ENCODE measurements at places on chromosomes 11 and 22.
A peak's percentile ranks its signal among the peaks of the same experiment; 100 is the strongest.

- no peak for DNase-seq
Observed at GRCh38 chr22:50548040-50548920, 2.6 kb downstream of the KLHDC7B start.

GRCh38 chr11:65606876-65607613 is 7.0 kb downstream of the MAP3K11 start:
- DNase-seq, result peak; percentile 88

DNA sequence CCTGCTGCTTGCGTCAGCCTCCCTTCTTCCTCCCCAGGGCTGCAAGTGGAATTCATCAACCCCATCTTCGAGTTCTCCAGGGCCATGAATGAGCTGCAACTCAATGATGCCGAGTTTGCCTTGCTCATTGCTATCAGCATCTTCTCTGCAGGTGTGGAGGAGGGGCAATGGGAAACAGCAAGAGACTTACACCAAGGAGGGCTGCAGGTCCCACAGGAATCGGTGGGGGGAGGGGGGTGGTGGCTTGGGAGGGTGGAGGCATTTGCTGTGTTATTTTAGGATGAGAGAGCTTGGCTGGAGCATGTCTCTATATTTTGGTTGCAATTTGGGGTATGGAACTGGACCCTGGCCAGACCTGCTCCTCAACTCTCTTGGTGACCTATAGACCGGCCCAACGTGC is 2.1 kb upstream of the MADD start:
- no peak for DNase-seq

- no peak for DNase-seq
Observed at GRCh38 chr11:131504199-131504949, 134.0 kb downstream of the NTM start.

- no peak for DNase-seq
Observed at GRCh38 chr11:119167933-119168332, 592 bp upstream of the NLRX1 start.

DNA sequence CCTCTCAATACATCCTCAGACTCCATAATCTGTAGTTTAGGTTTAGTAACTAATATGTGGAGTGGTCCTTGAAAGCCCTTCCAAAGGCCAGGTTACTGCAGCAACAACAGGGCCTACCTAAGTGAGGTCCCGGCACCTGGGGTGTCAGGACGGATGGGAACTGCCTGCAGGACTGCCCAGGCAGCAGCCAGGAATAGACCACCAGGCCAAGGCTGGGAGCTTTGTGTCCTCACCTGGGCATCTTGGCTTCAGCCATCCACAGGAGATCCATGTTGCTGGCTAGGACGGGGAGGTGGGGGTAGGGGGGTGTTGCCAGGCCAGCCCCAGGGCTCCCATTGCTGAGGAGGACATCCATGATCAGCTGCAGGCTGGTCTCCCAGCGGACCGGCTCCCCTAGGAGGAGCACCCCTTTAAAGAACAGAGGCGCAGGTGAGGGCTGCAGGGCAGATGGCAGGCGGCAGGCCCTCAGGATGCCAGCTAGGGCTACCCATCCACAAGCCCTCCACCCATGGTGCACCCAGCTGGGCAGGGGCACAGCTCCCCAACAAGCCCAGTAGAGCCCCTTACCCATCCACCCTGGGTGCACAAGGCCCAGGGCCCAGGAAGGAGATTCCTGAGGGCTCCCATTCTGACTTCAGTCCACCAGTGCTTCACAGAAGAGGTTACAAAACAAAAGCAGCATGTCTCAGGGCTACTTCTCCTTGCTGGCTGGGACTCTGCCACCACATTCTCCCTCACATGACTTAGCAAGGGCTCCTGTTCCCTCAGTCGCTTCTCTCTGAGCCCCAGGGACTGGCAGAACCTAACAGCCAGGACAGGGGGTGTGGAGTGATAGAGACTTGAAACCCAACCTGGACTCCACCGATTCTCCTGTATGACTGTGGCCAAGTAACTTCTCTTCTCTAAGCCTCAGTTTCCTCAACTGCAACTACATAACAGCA is 18.0 kb downstream of the HDHD5 start:
- DNase-seq, result no peak

- no peak for DNase-seq
Observed at GRCh38 chr11:46106530-46107407, 14.5 kb downstream of the PHF21A start.

- no peak for DNase-seq
Observed at GRCh38 chr22:26573026-26573662, 16.8 kb downstream of the TPST2 start.

DNA sequence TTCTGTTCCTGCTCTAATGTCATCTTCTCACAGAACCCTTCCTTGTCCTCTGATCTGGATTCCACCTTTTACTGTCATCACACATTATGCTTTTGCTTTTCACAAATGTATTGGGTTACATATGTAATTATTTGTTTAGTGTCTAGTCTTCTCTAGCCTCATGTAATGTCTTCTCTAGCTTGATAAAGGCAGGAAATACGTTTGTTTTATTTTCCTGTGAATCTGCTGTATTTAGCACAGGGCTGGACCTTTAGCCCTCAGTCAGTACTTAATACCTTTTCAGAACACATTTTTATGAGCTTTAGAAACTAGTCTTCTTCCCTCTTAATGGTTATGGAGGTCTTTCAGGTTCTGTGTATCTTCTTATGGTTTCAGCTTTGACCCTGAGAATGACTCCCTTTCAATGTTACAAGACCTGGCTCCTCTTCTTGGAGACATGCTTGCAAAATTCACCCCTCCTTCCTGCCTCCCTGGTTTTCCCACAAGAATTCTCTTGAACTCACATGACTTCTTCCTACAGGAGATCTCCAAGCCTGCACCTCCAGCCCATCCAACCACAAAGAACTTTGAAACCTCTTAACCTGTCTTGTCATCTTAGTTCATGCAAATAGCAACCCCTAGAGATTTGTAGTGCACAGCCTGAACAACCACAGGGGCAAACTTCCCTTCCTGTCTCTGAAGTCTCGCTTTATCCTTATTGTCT is 132.7 kb upstream of the DDI1 start:
- DNase-seq, result no peak

GRCh38 chr22:30889996-30890480 is 78.5 kb downstream of the MORC2 start:
- DNase-seq, result no peak

- DNase-seq, result no peak
Observed at GRCh38 chr11:9826390-9826789, 162.5 kb downstream of the SWAP70 start.

- no peak for DNase-seq
Observed at GRCh38 chr22:28773461-28773867, 969 bp downstream of the CCDC117 start.

GRCh38 chr11:36757075-36757474 is 159.0 kb upstream of the RAG2 start:
- no peak for DNase-seq

DNA sequence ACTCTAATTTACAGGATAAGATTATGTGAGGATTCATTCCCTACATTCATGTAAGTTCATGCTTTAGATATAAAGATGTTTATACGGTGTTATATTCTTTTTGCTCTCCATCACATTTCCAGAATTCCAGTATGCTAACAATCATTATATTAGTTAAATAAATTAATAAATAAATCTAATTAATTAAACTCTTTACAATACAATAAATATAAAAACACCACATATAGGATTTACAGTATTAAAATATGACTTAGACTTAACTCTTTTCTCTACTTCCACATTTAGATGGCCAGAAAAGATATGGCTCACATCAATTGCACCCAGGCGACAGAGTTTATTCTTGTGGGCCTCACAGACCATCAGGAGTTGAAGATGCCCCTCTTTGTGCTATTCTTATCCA is at the start of gene OR8U1:
Gene OR8U1 (plus strand): TSS at position 301 of the 400 bp plus-strand sequence. CDS start 0 bp downstream, at position 301.
- DNase-seq, result no peak

DNA sequence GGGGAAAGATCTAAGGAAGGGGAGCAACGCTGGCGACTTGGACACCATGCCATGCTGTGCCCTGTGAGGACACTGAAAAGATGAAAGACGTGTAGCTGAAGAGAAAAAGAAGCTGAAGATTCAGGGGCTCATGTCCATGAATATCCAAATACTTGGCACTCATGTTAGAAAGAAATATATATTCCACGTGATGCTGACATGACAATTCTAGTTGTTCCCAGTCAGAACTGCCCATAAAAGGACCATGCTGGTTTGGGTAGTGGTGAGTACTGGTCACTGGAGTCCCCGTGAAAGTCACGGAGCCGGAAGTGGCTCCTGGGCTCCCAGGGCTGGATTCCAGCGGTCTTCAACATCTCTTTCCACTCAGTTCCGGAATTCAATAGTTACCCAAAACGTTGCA is 9.9 kb downstream of the MS4A15 start:
- DNase-seq, result no peak

GRCh38 chr11:36713715-36714114 is 115.7 kb upstream of the RAG2 start:
- no peak for DNase-seq

DNA sequence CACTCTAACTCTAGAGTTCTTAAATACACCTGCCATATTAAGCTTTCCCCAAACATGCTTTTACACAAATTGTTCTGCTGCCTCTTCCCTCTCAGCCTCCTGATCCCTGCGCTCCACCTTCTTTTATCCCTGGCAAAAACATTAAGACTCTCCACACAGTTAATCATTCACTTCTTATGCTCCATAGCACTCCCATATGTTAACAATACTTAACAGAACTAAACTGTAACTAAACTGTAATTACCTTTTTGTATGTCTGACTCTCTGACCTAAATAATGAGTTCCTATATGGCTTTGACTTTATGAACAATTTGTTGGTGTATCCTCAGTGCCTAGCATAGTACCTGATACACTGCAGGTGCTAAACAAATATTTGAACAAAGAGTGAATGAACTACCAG is 71.8 kb downstream of the BTBD10 start:
- no peak for DNase-seq

DNA sequence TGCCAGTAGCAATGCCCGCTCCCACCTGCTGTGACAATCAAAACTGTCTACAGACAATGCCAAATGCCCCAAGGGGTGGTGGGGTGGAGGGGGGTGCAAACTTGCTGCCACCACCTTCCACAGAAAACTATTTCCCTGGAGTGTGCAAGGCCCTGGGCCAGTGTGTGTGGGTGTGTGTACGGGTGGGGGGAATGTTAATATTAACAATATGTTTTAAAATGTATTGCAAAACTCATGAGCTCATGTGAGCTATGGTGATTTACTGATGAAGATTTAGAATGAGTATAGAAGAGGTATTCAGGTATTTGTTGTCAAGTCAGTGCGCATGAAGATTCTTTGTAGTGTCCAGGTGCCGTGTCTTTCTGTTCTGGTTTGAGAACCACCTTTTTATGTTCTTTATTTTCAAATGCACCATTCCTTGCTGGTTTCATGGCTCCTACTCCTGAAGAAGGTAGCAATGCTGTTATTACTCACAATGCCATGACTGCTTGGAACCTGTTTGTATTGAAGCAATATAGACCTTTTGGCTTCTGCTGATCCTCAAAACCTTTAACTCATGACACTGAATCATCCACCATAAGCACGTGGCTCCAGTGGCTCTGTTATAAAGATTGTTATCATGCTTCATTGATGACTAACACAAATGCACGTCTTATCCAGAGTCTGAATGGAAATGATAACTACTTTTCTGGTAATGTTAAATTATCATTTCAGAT is 29.9 kb upstream of the AQP11 start:
- DNase-seq, result peak; percentile 56

GRCh38 chr11:17561526-17561925 is 14.5 kb downstream of the OTOG start:
- no peak for DNase-seq

- DNase-seq, result no peak
Observed at GRCh38 chr11:118980191-118980881, 8.8 kb downstream of the FOXR1 start.

GRCh38 chr11:2994336-2994730 is 2.2 kb upstream of the NAP1L4 start:
- DNase-seq, result no peak

- DNase-seq, result no peak
Observed at GRCh38 chr11:73946798-73947458, 3.9 kb upstream of the DNAJB13 start.

- DNase-seq, result no peak
Observed at GRCh38 chr11:7576726-7577290, 63.0 kb downstream of the PPFIBP2 start.

DNA sequence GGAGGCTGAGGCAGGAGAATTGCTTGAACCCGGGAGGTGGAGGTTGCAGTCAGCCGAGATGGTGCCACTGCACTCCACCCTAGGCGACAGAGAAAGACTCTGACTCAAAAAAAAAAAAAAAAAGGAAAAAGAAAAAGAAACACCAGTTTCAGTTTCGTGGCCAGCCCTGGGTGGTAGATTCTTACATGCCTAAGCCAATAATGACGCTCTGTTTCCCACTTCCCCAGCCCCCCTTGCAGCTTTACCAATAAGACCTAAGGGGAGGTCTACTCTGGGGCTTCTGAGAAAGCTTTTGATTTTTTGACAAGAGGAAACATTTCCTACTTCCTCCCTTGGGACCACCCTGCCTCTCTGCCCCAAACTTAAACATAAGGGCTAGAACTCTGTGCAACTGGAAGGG is 30.0 kb upstream of the PTPRJ start:
- no peak for DNase-seq

DNA sequence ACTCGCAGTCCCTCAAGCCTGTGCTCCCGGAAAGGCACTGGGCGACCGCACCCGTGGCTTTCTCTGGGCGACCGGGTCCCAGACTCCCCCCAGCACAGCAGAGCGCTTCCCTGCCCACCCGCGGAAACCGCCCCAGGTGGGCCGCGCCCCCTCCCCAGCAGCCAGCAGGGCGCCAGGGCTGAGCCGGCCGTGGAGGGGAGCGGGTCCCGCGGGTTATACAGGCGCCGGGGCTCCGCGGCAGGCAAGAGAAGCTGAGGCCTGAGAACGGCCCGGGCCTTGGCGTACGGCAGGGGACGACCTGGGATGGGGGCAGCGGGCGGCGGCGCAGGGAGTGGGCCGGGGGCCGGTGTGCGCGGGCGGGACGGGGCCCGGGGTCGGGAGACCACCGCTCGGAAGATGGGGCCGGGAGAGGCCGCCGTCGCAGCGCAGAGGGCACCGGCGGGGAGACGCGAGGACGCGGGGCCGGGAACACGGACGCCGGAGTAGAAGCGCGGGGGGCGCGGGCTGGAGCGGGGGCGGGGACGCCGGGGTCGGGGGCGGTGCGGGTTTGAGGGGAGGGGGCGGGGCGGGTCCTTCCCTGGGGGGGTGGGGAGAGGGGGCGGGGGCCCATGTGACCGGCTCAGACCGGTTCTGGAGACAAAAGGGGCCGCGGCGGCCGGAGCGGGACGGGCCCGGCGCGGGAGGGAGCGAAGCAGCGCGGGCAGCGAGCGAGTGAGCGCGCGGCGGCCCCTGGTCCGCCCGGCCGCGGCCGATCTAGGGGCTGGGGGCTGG is at the start of gene MDK:
Gene MDK (plus strand): TSS at position 622 of the 771 bp plus-strand sequence. CDS start 389 bp downstream, outside the sequence.
- DNase-seq, result no peak

- DNase-seq, result no peak
Observed at GRCh38 chr11:17812865-17813187, 78.2 kb downstream of the KCNC1 start.
